ENCODE measurements at places on chromosomes 5 and 9. TPM values are rescaled to one million over a fixed set of nuclear protein-coding genes. Genes with fewer than 3 reads are reported as not detected.

The SPDL1 gene
- total RNA-seq = 18.2 TPM

The ZFP2 gene
- total RNA-seq = 0.65 TPM

The FBP1 gene
- 0.57 TPM for total RNA-seq

The IL33 gene
- total RNA-seq = 17.5 TPM

The DAB2IP gene
- total RNA-seq = 16.7 TPM

The GRM6 gene
- not detected for total RNA-seq

The FGF18 gene
- 0.06 TPM for total RNA-seq

The FUT7 gene
- total RNA-seq = not detected

The PCDHA13 gene
- not detected for total RNA-seq

The RLN1 gene
- 0.25 TPM for total RNA-seq

The PPP2CA gene
- 88.9 TPM for total RNA-seq

The TMEM252 gene
- total RNA-seq = not detected

The SYK gene
- not detected for total RNA-seq

The OTULINL gene
- 0.49 TPM for total RNA-seq

The PDZD2 gene
- total RNA-seq = 7.0 TPM

The TCF7 gene
- 0.31 TPM for total RNA-seq
